Cerebellum (tissue), 4 donors: ENCODE measurements at places on chromosomes 7 and 10. TPM values are rescaled to one million over a fixed set of nuclear protein-coding genes. Genes with fewer than 3 reads are reported as not detected.

Gene PTF1A
- total RNA-seq, result 4.4 TPM

Gene CALD1
- 41.8 TPM for total RNA-seq

Gene AEBP1
- total RNA-seq, result 11.3 TPM

Gene RBM20
- 0.91 TPM for total RNA-seq

Gene GBX1
- not detected for total RNA-seq

Gene DMBT1
- 0.36 TPM for total RNA-seq

Gene EBLN1
- total RNA-seq, result not detected

Gene CPED1
- 6.0 TPM for total RNA-seq

Gene HNRNPH3
- 68.9 TPM for total RNA-seq

Gene CRHR2
- total RNA-seq, result 0.27 TPM

Gene DGKI
- total RNA-seq, result 79.2 TPM
